NCI-H524 (cell line): ENCODE measurements at places on chromosomes 1 and 21.
A peak's percentile ranks its signal among the peaks of the same experiment; 100 is the strongest.

- DNase-seq, result no peak
Observed at GRCh38 chr1:90823686-90824085, 106.6 kb upstream of the BARHL2 start.

- DNase-seq, result no peak
Observed at GRCh38 chr1:219081943-219082925, 91.4 kb upstream of the LYPLAL1 start.

DNA sequence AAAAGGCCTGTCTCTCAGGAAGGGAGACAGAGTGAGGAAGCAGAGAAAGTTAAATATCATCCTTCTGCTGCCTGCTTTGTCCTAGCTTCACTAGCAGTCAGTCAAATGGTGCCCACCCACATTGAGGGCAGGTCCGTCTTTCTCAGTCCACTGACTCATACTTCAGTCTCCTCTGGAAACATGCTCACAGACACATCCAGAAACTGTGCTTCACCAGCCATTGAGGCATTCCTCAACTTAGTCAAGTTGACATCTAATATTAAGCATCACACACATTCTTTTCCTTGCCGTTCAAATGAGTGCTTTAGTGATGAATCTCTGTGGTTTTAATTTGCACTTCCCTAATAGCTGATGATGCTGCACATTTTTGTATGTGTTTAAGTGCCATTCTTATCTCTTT is 777.8 kb upstream of the PRMT6 start:
- DNase-seq, result no peak

- no peak for DNase-seq
Observed at GRCh38 chr1:54156201-54156600, 3.4 kb upstream of the CDCP2 start.

DNA sequence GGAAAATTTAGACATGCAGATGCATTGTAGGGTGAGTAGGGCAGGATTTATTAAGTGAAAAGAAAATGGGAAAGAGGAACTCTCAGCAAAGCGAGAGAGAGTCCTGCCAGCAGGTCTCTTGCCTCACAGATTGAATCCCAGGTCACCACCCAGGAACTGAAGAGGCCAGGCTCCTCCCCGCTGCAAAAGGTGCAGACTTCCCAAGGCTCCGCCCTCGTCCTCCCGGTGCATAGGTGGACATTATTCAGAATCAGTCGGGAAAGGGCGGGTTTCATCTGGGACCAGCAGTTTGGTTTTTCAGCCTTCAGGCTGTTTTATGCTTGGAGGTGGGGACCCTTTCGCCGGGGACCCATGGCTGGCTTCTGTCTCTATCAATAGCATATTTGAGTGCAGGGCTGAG is 41.6 kb upstream of the APP start:
- no peak for DNase-seq

GRCh38 chr21:16370186-16370585 is 640.4 kb downstream of the USP25 start:
- DNase-seq, result peak; percentile 96

DNA sequence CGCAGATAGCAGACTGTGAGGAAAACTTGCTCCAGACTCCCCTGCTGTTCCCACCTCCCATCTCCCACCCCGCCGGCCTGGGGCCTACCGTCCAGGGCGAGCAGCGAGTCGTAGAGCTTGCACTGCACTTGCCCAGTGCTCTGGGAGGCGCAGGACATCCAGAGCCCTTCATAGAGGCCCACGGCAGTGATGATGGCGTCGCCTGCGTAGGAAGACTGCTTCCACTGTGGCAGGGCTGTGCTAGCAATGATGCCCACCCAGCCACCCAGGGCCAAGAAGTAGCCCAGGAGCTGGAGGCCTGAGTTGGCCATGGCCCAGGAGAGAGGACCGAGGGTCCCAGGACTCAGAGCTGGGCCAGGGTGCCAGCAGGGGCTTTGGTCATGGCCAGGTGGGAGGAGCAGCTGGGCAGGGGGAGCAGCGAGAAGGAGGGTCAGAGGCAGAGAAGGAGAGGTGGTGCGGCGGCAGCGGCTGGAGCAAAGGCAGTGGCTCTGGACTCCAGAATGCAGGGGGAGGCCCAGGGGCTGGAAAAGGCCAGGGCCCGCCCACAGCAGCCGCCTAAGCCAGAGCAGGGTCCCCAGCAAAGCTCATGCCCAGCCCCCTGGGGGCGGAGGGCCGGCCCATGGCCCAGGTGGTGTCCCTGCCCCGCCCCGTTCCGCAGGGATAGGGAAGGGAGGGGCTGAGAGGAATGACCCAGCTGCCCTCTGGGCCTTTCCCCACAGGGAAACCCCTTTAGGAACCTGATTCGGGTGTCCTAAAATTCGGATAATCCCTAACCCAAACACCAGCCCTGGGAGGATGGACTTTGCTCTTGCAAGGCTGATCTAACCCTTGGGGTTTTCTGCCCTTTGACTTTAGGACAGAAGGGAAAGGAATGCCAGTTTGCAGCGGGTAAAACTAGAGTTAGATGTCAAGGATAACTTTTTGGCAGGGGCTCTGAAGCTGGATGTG is at the start of gene CLDN19:
CLDN19 (minus strand) TSS at position 484 of the 948 bp plus-strand sequence; CDS start at position 311, 173 bp downstream.
- peak; percentile 37 for DNase-seq

DNA sequence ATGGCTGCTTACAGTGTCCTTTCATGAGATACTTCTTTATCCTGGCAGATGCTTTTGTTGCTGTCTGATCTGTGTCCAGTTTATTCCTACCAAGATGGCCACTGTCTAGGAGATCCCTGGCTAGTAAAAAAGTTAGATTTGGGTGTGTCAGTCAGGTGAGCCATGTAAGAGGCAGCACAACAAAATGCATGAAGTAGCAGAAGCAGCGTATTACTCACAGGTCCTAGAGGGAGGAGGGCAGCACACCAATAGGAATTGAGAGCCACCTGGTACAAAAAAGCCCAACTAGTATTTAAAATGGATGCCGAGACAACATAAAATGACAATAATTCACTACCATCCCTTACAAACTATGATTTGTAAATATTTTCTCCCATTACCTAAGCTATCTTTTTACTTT is 22.8 kb upstream of the ZNF697 start:
- no peak for DNase-seq

GRCh38 chr1:239392271-239392670 is 5.9 kb downstream of the CHRM3 start:
- no peak for DNase-seq

DNA sequence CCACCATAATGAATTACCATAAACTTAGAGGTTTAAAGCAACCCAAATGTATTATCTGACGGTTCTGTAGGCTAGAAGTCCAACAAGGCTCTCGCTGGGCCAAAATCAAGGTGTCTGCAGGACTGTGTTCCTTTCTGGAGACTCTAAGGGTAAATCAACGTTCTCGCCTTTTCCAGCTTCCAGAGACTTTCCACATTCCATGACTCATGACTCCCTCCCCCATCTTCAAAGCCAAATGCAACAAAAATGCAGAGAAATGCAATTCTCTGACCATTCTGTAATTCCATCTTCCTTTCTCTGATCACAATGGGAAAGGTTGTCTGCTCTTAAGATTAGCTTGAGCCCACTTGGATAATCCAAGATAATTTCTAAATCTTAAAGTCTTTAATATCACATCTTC is 287.1 kb downstream of the LTN1 start:
- DNase-seq, result no peak

- no peak for DNase-seq
Observed at GRCh38 chr1:117324357-117324756, 42.9 kb upstream of the MAN1A2 start.

- no peak for DNase-seq
Observed at GRCh38 chr1:207822602-207823451, 71.0 kb downstream of the CD46 start.

- no peak for DNase-seq
Observed at GRCh38 chr1:172670791-172671190, 11.9 kb downstream of the FASLG start.

DNA sequence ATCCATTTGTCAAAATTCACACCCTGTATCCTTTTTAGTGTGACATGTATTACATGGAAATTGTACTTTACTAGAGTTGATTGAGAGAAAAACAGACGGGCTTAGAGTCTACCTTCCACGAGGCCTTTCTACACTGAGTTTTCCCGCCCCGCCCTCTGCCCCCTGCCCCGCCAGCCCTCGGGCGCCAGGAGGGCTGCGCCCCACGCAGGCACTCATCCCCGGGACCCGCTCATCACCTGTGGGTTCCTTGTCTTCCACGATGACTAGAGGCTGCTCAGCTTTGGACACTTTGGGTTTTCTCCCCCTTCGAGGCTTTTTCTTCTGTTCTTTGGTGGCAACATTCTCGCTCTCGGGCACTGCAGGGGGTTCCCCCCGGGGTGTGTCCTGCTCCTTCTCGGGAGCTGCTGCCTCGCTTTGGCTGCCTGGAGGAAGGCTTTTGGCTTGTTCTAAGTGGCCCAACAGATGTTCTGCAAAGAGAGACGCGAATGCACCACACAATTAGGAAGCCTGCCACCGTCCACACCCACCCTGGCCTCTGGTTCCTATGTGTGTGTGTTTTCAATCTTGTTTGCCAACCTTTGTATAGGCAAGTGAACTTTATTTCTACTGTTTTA is 39.6 kb downstream of the PRDM15 start:
- no peak for DNase-seq

- DNase-seq, result peak; percentile 37
Observed at GRCh38 chr1:167130829-167131510, 37.1 kb downstream of the STYXL2 start.

GRCh38 chr1:238060061-238060460 is 169.3 kb upstream of the ZP4 start:
- no peak for DNase-seq

- DNase-seq, result no peak
Observed at GRCh38 chr21:42002421-42002958, 7.7 kb downstream of the ZBTB21 start.

GRCh38 chr21:26887251-26887650 is 42.0 kb upstream of the ADAMTS1 start:
- no peak for DNase-seq

GRCh38 chr1:24664507-24665033 is 21.5 kb downstream of the SRRM1 start:
- DNase-seq, result no peak

- DNase-seq, result no peak
Observed at GRCh38 chr1:20345419-20345818, 54.7 kb downstream of the VWA5B1 start.

GRCh38 chr1:184157394-184157742 is 105.8 kb downstream of the TSEN15 start:
- DNase-seq, result no peak

DNA sequence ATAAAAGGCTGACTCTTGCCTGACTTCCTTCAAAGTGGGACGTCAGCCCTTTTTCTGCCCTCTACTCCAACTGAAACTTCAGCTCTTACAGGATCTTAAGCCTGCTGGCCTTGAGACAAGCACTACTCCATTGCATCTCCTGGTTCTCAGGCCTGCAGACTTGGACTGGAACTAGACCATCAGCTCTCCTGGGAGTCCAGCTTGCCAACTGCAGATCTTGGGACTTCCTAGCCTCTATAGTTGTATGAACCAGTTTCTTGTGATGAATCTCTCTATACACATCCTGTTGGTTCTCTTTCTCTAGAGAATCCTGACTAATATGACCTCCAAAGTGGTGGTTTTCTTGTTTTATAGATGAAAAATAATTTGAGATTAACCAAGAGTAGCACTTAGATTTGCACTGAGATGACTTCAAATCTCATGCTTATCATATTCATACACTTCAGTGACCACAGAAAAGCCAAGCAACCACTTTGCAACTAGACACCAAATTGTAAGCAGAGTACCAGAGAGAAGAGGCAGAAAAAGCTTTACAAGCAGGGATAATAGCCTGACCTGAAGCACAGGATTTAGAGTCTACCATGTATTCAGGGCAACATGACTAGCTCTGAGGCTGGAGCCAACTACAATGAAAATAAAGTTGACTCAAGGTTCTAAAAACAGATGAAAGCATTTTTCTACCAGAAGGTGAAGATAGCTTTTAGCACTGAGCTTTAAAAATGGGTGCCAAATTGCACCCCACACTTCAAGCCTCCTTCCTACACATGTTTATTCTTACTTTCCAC is 661.3 kb upstream of the USP24 start:
- no peak for DNase-seq

- peak; percentile 53 for DNase-seq
Observed at GRCh38 chr1:21490774-21491487, 18.3 kb upstream of the ALPL start.
